ENCODE measurements at places on chromosomes 6 and 20. TPM values are rescaled to one million over a fixed set of nuclear protein-coding genes. Genes with fewer than 3 reads are reported as not detected.
A peak's percentile ranks its signal among the peaks of the same experiment; 100 is the strongest.

DNA sequence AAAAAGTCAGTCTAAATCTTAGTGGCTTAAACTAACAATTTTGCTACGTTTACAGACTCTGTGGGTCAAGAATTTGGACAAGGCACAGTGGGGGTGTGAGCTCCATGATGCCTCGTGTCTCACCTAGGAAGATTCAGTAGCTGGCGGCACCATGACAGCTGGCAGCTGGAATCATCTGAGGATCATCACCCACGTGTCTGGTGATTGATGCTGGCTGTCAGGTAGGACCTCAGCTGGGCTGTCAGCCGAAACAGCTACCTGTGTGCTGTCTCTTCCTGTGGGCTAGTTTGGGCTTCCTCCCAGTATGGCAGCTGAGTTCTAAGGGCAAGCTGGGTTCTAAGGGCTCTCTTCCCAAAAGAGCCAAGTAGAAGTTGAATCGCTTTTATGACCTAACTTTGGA, 26.4 kb upstream of the DLGAP4 start:
- H3K27ac ChIP-seq: no peak overlapping the region
- H3K4me3 ChIP-seq: no peak overlapping the region
- no peaks in the 10 kb centered on the region for H3K4me1 ChIP-seq
- no peaks in the 10 kb centered on the region for H3K36me3 ChIP-seq
- DNase-seq: no peak

DNA sequence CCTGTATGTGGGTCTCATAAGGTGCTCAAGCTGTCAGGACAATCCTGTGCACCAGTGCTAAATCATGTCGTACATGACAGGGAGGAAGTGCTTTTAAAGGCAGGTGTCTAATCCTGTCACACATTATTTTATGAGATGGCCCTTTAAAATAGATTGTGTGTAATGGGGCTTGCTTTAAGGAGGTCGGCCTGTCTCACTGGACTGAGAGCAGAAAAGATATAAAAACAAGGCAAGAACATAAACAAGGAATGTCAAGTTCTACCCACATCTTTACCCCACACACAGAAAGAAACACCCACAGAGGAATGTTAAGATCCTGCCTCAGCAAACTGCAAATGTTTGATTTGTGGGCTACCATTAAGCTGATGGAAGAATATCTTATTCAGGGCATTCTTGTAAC, 279.0 kb downstream of the FOXA2 start:
- no peaks in the 10 kb centered on the region for H3K27me3 ChIP-seq
- no peak overlapping the region for H3K27ac ChIP-seq
- H3K4me3 ChIP-seq: no peak overlapping the region

GRCh38 chr6:72699159-72699558, 77.3 kb downstream of the KCNQ5 start:
- H3K27me3 ChIP-seq: no peaks in the 10 kb centered on the region
- no peak for DNase-seq
- H3K27ac ChIP-seq: no peak overlapping the region

DNA sequence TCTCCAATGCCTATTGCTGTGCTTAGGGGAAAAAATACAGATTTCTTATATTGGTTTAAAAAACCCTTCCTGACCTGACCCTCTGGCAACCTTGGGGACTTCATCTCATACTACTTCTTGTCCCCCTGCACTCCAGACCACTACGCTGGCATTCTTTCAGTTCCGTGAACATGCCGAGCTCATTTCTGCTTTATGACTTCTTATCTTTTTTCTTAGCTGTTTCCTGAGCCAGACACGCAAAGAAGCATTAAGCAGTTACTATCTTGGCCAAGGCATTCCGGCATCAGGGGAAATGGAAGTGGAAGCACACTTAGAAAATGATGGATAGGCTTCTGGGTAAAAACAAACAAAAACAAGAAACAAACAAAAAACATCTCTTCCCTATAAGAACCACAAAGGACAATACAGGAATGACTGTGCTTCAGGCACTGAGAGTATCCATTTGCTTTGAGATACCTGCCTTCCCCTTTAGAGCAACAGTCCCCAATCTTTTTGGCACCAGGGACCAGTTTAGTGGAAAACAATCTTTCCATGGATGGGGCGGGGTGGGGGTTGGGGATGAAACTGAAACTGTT, 4.4 kb upstream of the CCDC28A start:
- no peaks in the 10 kb centered on the region for H3K36me3 ChIP-seq
- peaks cover 4% of the 10 kb centered on the region for H3K4me1 ChIP-seq
- no peak for DNase-seq
- no peak overlapping the region for H3K4me3 ChIP-seq
- H3K27ac ChIP-seq: no peak overlapping the region

- no peaks in the 10 kb centered on the region for H3K27me3 ChIP-seq
- H3K4me3 ChIP-seq: no peak overlapping the region
- no peak overlapping the region for H3K27ac ChIP-seq
- no peaks in the 10 kb centered on the region for H3K4me1 ChIP-seq
- no peak for DNase-seq
These were observed 53.6 kb upstream of the E2F3 start for GRCh38 chr6:20348041-20348440.

DNA sequence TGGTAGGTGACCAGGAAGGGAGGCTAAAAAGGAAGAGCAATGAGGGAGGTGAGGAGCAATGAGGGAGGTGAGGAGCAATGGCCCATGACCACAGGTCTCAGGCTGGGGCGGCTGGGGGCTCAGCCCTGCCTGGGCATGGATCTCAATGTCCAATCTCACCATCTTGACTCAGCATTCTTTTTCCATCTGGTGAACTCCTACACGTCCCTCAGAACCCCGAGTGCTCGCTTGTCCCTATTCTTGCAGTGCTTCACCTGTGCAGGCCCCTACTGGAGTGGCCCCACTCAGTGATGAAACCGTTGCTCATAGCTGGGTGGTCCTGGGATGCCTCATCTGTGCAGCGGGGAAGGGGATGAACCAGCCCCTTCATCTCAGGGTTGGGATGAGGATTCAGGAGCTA, 16.9 kb upstream of the RBBP8NL start:
- H3K4me1 ChIP-seq: no peaks in the 10 kb centered on the region
- no peaks in the 10 kb centered on the region for H3K36me3 ChIP-seq
- no peak overlapping the region for H3K4me3 ChIP-seq
- no peak overlapping the region for H3K27ac ChIP-seq

- peak; percentile 53 for DNase-seq
- peaks cover 6% of the 10 kb centered on the region for H3K27me3 ChIP-seq
- no peaks in the 10 kb centered on the region for H3K36me3 ChIP-seq
- H3K4me3 ChIP-seq: no peak overlapping the region
- no peaks in the 10 kb centered on the region for H3K4me1 ChIP-seq
- no peak overlapping the region for H3K27ac ChIP-seq
These were observed 71.4 kb upstream of the TULP1 start for GRCh38 chr6:35583893-35584688.

DNA sequence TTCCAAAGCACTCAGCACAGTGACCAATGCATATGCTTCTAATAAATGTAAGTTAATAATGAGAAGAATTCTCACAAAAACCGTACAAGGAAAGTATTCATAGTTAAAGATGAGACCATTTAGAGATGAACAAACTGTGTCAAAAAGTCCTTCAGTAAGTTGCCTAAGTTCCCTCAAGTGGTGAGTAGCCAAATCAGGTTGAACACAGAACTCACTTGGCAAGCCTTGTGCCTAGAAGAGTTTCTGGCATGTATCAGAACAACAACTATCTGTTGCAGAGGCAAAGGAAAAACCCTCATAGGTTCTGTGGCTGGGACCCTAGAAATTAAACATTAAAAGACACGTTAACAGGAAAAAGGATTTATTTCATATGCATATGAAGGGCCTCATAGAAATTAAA, 129.6 kb upstream of the DOK5 start:
- no peak overlapping the region for H3K4me3 ChIP-seq
- H3K36me3 ChIP-seq: no peaks in the 10 kb centered on the region
- no peak for DNase-seq
- H3K27me3 ChIP-seq: no peaks in the 10 kb centered on the region

DNA sequence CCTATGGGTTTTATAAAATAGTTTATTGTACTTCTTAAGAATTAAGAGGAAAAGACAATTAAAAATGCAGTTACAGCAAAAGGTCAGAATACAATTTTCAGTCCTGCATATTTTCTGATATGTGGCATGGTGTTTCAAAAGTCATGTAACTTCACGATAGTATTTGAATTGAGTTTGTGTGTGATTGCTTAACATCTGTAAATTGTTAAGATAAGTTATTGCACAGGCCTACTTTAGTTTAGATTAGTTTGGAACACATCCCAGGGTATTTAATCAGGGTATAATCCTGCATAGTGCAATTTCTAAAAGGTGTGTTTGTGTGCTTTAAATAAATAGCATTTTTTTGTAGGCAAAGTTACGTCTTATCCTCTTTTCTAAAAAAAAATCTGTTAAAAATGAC, 289.6 kb downstream of the RIMS1 start:
- no peak for DNase-seq
- H3K27ac ChIP-seq: no peak overlapping the region
- H3K27me3 ChIP-seq: peaks cover 5% of the 10 kb centered on the region
- H3K4me1 ChIP-seq: no peaks in the 10 kb centered on the region
- no peak overlapping the region for H3K4me3 ChIP-seq
- H3K36me3 ChIP-seq: no peaks in the 10 kb centered on the region

DNA sequence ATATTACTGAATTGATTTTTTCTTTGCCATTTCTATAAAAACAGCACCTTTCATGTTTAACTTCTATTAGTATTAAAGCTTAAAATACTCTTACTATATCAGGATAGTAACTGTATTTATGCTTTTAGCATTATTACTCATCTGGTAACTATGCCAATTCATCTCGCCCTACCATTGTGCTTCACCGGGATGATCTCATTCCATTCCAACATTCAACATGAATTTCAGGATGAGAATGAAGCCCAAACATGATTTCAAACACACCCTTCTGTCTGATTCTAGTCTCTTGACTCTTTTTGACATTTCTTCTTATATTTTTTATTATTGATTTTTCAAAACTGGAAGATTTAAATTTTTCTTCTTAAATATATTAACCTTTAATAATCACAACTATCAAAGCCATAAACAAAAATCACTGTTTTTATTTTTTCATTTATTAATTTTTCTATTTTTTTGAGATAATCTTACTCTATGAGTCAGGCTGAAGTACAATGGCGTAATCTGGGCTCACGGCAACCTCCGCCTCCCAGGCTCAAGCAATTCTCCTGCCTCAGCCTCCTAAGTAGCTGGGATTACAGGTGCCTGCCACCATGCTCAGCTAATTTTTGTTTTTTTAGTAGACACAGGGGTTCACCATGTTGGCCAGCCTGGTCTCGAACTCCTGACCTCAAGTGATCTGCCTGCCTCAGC, 46.7 kb downstream of the GJA1 start:
- DNase-seq: peak; percentile 79
- H3K36me3 ChIP-seq: no peaks in the 10 kb centered on the region
- H3K27me3 ChIP-seq: no peaks in the 10 kb centered on the region
- H3K27ac ChIP-seq: peak overlapping the region; percentile 81
- H3K4me1 ChIP-seq: peaks cover 50% of the 10 kb centered on the region
- H3K4me3 ChIP-seq: no peak overlapping the region

DNA sequence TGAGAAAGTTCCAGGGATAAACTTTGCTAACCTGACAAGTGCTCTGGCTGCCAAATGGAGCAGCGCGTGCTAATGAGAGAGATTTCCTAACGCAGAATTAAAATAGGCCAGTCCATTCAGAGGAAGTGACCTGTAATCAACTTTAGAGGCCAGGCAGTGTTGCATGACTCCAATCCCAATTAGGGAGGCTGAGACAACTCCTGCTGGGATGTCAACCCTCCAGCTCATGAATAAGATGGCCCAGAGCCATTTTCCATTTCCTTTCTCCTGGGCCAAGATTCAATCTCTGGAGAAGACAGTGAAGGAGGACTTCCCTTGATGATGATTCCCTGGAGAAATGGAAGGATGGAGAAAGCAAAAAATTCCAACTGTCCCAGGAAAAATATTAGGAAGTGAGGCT, 241.5 kb upstream of the RNF24 start:
- no peak overlapping the region for H3K4me3 ChIP-seq
- no peak overlapping the region for H3K27ac ChIP-seq
- H3K4me1 ChIP-seq: 0 out of 2 replicates have a peak, but pooled peaks cover 3% of the 10 kb centered on the region
- DNase-seq: no peak
- H3K27me3 ChIP-seq: 0 out of 2 replicates have a peak, but pooled peaks cover 6% of the 10 kb centered on the region

DNA sequence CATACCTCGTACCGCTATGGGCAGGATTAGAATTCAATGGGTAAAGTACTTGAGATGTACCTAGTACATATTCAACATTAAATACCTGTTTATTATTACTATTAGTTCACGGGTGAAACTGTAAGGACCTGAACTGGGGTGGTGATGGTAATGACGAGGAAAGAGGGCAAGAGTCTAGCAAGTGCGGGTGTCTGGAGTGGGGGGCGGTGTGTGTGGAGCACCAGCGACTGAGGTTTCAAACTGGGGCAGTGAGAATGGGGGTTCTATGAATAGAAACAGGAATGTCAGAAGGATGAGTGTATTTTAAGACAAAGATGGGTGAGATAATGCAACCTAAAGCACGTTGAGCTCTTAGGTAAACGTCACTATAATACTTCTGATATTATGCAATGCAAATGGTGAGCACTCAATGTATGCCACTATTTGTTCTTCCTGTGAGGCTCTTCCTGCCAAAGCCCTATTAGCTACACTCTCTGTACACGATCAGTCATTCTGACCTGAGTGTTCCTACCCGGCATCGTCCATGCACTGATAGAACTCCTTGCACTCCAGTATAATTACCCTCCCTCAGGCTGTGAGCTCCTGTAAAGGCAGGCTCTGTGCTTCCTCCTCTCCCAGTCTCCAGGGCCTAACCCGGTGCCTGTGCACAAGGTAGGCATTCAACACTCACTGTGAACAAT, 55.0 kb downstream of the ALDH5A1 start:
- no peak for DNase-seq
- H3K4me3 ChIP-seq: no peak overlapping the region
- H3K27me3 ChIP-seq: 0 out of 2 replicates have a peak, but pooled peaks cover 4% of the 10 kb centered on the region
- H3K4me1 ChIP-seq: no peaks in the 10 kb centered on the region
- no peak overlapping the region for H3K27ac ChIP-seq
- H3K36me3 ChIP-seq: no peaks in the 10 kb centered on the region

DNA sequence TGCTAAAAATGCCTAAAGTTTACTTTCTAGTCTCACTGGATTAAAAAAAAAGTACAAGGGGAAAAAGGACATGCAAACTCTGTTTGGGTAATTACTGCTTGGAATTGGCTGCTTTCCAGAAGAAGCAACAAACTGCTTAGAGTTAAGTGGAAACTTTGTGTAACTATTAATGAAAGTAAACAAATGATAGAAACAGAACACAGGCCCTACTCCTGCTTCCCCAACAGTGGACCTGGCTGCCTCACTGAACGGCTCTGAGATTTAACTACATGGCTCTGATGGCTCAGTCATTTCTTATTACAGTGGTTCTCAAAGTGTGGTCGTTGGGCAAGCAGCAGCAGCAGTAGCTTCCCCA, 108.5 kb downstream of the MAN1A1 start:
- no peak overlapping the region for H3K27ac ChIP-seq
- no peaks in the 10 kb centered on the region for H3K4me1 ChIP-seq
- no peak for DNase-seq
- H3K36me3 ChIP-seq: no peaks in the 10 kb centered on the region

Gene SAMD5
- total RNA-seq: 16.2 TPM

Gene SLC22A7
- total RNA-seq: not detected

Gene LZTS3
- total RNA-seq: 3.9 TPM

Gene CALHM5
- 7.2 TPM for total RNA-seq

Gene CRISP2
- total RNA-seq: not detected

Gene FAM184A
- not detected for total RNA-seq

Gene CGA
- not detected for total RNA-seq

Gene TRIM10
- not detected for total RNA-seq

Gene LTB
- total RNA-seq: not detected

Gene DNMT3B
- total RNA-seq: 5.6 TPM

Gene SLC17A1
- total RNA-seq: not detected

Gene ESR1
- total RNA-seq: not detected
